ENCODE measurements at places on chromosomes 1 and 21.

- DNase-seq: no peak
Observed at GRCh38 chr1:231161667-231162296, at the start of gene TRIM67. Gene TRIM67, plus strand, starts transcription at chr1:231162058. Its CDS starts 912 bp downstream, at chr1:231162970.

DNA sequence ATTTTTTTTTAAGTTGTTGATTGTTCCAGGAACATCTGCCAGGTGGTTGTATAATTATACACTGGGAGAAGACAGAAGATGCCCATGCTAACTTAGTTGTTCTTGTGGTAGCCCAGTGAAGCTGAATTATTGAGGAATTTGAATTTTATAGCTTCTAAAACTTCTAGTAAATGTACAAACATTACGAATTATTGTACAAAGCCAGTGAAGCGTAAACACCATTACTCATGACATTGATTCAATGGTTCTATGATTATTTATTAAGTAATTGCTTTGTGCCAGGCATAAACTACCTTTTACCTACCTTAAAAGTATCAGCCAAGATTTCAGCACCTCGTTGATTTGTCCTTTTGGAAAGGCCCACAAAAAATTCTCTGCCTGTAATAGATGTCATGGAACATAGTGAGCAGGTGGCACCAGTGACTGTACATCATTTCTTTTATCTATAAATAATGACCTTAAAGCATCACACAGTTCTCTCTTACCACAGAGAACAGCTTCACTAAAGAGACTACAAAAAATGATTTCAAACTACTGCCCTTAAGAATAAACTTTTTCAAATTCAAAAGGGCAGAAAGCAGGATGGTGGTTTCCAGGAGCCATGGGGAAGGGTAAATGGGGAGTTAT lies 74.9 kb upstream of the BCL10 start:
- no peak for DNase-seq

GRCh38 chr1:34746785-34747637 lies 7.8 kb upstream of the GJB5 start:
- DNase-seq: no peak

GRCh38 chr1:3541936-3542335 lies 69.4 kb downstream of the MEGF6 start:
- no peak for DNase-seq

All from activated naive CD4-positive, alpha-beta T cell treated with anti-CD3 and anti-CD28 coated beads, Interleukin-2, amount 50 U/mL, for 72 hours (primary cell).